ENCODE measurements at places on chromosomes 5 and 9.

GRCh38 chr5:57719216-57719615 is 236.6 kb upstream of the ACTBL2 start:
- DNase-seq: no peak

GRCh38 chr5:132059696-132060500 is 557 bp upstream of the IL3 start:
- DNase-seq: no peak

GRCh38 chr5:82142928-82143577 is 135.1 kb downstream of the RPS23 start:
- no peak for DNase-seq

DNA sequence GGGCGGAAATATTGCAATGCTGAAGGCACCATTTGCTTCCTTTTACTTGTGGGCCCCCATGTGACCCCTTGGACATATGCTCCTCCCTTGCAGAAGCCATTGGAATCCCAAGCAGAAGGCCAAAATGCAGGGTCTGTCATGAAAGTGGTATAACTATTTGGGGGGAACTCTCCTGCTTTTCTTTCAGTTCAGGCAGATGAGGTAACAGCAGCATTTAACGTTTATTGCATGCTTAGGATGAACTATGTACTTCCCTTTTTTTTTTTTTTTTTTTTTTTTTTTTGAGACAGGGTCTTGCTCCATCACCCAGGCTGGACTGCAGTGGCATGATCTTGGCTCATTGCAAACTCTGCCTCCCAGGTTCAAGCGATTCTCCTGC is 7.8 kb downstream of the FOXI1 start:
- DNase-seq: no peak

DNA sequence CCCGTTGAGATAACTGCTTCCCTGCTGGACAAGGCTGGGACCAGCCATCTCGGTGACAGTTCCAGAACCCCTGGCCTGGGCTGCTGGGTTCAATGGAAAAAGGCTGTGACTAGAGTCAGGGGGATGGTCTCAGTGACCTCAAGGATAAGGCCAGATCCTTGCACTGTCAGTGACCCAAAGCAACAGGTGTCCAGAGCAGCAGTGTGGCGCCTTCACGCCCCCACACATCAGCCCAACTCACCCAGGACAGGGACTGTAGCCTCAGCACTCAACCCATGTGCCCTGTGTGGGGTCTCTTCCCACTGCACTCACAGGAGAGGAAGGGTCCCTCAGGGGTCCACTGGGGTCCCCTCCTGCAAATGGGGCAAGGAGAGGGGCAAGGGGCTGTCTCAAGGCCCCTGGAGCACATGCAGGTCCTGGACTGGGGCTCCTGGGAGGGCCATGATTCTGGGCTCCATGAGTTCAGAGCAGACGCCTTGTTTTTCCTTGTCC is 698 bp upstream of the LCN2 start:
- no peak for DNase-seq

DNA sequence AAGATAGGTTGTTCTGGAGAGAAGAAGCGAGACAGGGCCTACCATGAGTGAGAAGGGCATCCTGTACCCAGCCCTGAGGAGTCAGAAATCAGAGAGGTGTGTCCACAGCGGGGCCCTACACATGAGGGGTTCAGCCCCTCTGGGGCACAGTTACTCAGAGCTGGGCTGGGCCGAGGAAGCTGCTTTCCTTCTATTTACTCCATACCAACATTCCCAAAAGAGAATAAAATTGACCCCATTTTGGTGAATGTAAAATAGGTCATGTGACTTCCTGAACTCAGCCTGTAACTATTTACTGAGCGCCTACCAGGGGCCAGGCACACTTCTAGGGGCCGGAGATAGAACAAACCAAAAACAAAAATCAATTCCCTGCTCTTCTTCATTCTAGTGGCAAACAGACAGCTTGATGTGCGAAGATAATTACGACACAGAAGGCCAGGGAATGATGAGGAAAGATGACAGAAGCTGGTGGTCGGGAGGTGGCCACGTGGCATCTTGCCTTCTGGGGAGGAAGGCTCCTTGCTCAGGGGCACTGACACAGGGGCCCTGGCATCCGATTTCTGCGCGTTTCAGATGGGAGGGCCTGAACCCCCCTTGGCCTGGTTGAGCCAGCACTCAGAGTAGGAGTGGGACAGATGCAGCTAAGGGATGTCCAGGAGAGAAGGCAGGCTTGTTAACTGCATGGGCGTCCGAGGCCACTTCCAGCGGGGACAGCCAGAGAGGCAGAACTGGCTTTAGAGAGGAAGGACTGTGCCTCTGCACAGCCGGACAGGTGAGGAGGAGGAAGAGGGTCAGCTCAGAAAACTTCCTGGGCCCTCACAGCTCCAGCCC is 121.8 kb downstream of the NSG2 start:
- no peak for DNase-seq
